CD4-positive, alpha-beta T cell treated with Interleukin-2 at 100 ng/mL for 4 hours (primary cell): ENCODE measurements at places on chromosomes 11 and 22.

- no peak for DNase-seq
Measured at GRCh38 chr11:116035977-116036376, 531.8 kb upstream of the CADM1 start.

GRCh38 chr11:12019337-12019736, 10.9 kb upstream of the DKK3 start:
- DNase-seq, result no peak

GRCh38 chr11:18265949-18266348, at the start of gene SAA1:
Gene SAA1 (plus strand): TSS chr11:18266264. CDS start chr11:18266888, 624 bp downstream.
- no peak for DNase-seq

GRCh38 chr11:34160049-34160721, 54.8 kb downstream of the NAT10 start:
- DNase-seq, result no peak

GRCh38 chr22:35426801-35427140, 26.8 kb downstream of the MCM5 start:
- no peak for DNase-seq

- peak; percentile 50 for DNase-seq
Measured at GRCh38 chr22:17213976-17214375, 5.3 kb downstream of the ADA2 start.

DNA sequence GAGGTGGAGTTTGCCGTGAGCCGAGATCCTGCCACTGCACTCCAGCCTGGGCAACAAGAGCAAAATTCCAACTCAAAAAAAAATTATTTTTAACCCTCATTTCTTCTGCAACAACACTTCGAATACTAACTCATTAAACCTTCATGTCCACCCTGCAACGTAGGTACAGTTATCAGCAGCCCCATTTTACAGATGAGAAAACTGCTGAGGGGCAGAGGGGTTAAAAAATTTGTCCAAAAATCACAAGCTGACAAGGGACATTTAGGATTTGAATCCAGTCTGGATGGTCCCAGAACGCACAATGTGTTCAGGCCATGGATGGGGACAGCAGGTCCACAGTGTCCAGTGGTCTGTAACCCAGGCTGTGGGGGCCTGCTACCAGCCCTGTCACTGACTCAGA, 29.0 kb downstream of the RHOD start:
- no peak for DNase-seq

GRCh38 chr22:43829904-43830851, 18.1 kb upstream of the EFCAB6 start:
- no peak for DNase-seq

DNA sequence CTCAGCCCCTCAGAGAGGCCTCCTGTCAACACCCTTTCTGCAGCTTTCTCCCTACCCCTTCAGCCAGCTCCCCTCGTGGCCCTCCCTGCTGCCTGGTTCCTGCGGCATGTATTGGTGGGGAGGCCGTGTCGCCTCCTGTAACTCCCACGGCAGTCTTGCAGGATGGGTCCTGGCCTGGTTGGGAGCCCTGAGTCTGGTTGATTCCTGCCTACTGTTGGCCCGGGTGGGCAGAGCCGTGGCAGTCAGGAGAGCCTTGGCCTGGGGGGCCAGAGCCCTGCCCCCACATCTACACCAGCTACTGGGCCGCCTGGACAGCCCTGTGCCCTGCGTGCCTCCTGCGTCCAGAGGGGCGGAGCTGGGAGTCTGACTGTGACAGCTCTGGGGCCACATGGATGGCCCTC, 30.3 kb upstream of the GRAMD4 start:
- no peak for DNase-seq

GRCh38 chr11:113531575-113532451, 56.6 kb upstream of the DRD2 start:
- DNase-seq, result no peak

GRCh38 chr11:121464352-121464946, 11.7 kb upstream of the SORL1-AS1 start:
- DNase-seq, result peak; percentile 91

- DNase-seq, result no peak
Measured at GRCh38 chr11:72805216-72805615, 9.0 kb upstream of the ATG16L2 start.

- no peak for DNase-seq
Measured at GRCh38 chr11:59966201-59966600, 2.4 kb downstream of the OOSP4A start.

- DNase-seq, result no peak
Measured at GRCh38 chr22:21819183-21819770, 48.2 kb downstream of the MAPK1 start.

GRCh38 chr11:26730414-26731083, 8.7 kb upstream of the SLC5A12 start:
- no peak for DNase-seq

- DNase-seq, result no peak
Measured at GRCh38 chr11:125072218-125072960, 9.3 kb downstream of the SLC37A2 start.

DNA sequence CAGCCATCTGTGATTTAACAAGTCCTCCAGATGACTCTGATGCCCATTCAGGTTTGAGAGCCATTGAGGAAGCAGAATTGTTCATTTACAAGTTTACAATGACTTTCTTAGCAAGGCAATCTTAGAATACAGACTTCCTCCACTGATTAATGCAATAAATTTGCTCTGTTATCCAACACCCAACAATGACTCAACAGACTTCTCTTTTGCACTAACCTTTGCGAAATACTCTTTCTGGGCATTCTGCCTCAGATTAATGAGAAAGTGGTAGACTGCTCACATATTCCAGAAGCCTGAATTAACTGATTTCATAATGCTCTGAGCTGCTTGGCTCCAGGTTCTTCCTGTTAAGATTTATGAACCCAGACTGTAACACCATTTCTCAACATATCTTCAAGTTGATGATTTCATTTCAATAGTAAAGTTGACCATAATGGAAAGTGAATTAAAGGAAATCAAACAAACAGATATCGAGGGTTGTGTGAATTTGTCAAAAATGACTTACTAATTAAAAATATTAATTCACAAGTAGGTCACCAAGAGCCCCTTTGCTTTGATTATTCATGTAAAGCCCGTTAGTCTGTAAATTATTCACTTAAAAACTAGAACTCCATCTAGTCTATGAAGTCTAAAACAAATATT, 70.5 kb upstream of the BLID start:
- DNase-seq, result no peak

DNA sequence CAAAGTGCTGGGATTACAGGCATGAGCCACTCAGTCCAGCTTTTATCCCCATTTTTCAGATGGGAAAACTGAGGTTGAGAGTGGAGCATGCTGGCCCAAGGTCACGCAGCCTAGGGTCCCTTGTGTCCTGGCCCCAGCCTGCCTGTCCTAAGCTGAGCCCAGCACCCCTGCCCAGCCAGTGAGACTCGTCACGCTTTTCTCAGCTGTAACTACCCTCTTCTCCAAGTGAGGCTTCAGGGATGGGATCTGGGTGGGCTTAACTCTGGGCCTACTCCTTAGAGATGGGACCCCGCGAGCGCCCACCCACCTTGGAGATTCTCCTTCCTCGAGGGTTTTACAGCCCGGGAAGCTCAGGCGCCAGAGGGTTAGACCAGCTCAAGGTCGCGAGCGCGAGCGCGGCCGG, 390 bp upstream of the TMEM151A start:
- no peak for DNase-seq

- DNase-seq, result no peak
Measured at GRCh38 chr22:23608583-23608982, 23.5 kb downstream of the DRICH1 start.

DNA sequence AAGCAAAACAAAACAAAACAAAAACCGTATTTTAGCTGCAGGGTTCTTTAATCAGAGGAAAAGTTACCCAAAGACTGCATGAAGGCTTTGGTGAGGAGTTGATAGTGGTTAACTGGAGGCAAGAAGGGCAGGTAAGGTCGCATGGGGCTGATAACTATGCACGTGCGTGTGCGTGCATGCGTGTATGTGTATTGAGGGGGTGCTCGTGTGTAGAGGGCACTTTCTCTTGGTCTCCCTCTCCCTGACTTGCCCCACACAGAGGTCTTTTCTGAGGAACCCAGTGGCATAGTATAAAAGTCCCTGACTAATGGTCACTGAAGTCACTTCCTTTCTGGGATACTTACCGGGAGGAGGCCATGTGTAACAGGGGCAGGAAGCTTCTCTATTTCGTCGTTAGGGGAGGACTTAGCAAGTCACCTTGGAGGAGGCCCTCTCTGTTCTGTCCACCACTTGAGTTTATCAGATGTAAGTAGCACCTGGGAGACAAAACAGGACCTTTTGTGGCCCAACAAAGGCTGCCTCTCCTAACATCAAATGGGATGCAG, 20.1 kb upstream of the FCHSD2 start:
- no peak for DNase-seq

DNA sequence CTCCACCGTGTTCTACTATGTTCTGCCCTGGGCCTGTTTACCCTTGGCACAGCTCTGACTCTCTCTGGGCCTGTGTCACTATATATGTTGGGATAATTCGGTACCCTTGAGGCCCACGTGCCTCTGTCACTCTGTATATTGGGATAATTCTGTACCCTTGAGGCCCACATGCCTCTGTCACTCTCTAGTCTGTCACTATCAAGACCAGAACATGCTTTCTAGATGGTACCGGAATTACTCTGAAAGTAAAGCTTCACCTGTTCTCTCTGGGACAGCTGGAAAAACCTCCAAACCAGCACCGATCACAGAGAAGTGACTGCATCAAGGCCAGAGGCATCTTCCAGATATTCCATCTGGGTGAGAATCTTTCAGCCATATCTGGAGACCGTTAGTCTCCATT, 9.3 kb upstream of the FCHSD2 start:
- no peak for DNase-seq

- no peak for DNase-seq
Measured at GRCh38 chr11:6620636-6621035, 1.4 kb upstream of the TPP1 start.

GRCh38 chr11:124481365-124482323, 36.1 kb upstream of the OR8B8 start:
- no peak for DNase-seq

DNA sequence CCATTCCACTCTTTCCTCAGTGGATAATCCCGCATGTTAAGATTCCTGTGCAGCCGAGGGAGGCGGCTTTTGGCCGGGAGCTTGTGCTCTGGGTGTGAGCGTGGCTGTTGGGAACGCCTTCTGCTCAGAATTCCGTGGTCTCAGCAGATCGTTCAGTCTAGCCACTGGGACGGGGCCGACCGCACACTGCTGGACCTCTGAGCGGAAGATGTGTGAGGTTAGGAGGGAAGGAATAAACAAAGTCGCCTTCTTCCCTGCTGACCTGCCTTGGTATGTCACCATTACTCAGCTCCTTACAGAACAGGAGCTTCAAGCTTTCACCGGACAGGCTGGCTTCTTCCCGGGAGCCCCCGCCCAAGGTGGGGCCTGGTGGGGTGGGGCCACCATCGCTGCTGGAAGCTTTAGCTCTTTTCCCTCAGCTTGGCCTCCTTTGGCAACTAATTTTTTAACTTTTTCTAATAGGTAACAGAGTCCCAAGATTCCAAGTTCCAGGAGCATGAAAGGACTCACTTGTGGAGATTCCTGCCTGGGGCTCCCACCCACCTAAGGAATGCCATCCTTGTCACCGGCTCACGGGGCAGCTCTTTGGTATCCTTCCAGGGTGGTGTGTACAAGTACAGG, 22.5 kb upstream of the SEPTIN5 start:
- no peak for DNase-seq

GRCh38 chr11:129248618-129249017, 56.5 kb upstream of the ARHGAP32 start:
- no peak for DNase-seq

DNA sequence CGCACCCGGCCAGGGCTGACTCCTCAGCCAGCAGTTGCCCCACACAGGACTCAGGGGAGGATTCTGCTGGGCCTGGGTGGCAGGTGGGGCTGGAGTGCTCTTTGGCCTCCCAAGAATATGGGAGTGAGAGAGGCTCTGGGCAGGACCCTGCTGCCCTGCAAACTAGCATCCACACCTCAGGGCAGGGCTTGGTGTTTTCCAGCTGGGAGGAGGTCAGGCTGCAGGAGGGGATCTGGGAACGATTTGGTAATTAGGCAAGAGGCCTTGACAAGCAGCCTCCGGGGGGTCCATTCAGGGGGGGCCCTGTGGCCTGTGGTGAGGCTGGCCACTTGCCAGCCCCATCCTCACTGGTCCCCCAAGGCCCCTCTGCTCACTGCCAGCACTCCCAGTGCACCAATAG, 35.8 kb downstream of the WNT11 start:
- no peak for DNase-seq

DNA sequence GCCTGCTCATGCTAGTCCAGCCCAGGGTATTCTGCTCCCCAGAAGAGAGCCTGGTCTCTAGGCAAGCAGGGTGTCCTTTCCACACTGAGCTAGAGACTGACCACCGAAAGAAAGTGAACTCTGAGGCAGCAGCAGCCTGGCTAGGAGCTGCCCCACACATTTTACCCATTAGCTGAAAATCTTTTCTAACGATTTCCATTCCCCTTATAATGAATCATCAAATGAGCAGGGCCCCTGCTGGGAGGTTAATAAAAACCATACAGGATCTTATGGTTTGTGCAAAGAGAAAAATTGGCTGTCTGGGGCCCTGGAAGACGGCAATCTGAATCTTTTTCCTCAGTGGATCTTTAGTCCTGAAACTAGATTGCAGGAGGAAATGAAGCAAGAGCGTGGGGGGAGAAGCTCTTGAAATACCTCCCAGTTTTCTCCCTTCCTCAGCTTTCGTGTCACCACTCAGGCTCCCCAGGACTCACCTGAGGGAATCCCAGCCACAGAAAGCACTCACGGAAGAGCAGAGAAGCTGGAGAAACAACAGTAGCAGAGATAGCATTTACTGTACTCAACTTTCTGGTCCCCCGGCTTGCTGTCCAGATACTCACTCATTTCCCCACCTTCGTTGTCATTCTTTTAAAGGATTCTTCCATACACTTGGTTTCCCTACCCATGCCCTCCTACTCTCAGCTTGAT, 74.7 kb upstream of the CD44 start:
- DNase-seq, result no peak

- no peak for DNase-seq
Measured at GRCh38 chr11:113045146-113045545, 83.9 kb downstream of the NCAM1 start.

DNA sequence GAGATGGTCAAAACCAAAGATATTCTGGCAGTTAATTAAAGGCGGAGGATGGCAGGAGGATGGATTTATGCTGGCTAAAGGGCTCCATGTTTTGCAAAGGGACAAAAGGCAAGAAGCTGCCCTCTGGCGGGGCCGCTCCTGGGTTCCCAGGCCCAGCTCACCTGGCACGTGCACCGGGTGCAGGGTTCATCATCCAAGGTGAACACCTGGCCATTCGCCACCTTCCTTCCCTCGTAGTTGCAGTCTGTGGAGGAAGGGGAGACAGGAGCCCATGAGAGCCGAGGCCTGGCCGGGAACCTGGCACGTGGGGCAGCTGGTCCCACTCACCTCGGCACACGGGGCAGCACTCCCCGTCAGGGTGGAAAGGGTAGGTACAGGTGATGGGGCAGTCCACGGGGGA, 23.8 kb downstream of the PGA5 start:
- DNase-seq, result no peak
